ENCODE measurements at places on chromosomes 16 and 17. TPM values are rescaled to one million over a fixed set of nuclear protein-coding genes. Genes with fewer than 3 reads are reported as not detected.

GRCh38 chr17:42918902-42919521 is 18.4 kb downstream of the G6PC1 start:
- peak overlapping the region; percentile 6 for H3K27ac ChIP-seq
- no peaks in the 10 kb centered on the region for H3K27me3 ChIP-seq
- H3K4me1 ChIP-seq, result peaks cover 20% of the 10 kb centered on the region
- no peak for DNase-seq
- no peaks in the 10 kb centered on the region for H3K36me3 ChIP-seq
- H3K4me3 ChIP-seq, result no peak overlapping the region

The AGRP gene
- not detected for total RNA-seq

The COX6A2 gene
- total RNA-seq, result not detected

The WBP2 gene
- 43.0 TPM for total RNA-seq

Data from type B pancreatic cell (in vitro differentiated cells).